ENCODE measurements at places on chromosomes 2 and 18.

GRCh38 chr18:8989855-8990254 lies 112.6 kb upstream of the NDUFV2 start:
- no peak for DNase-seq

DNA sequence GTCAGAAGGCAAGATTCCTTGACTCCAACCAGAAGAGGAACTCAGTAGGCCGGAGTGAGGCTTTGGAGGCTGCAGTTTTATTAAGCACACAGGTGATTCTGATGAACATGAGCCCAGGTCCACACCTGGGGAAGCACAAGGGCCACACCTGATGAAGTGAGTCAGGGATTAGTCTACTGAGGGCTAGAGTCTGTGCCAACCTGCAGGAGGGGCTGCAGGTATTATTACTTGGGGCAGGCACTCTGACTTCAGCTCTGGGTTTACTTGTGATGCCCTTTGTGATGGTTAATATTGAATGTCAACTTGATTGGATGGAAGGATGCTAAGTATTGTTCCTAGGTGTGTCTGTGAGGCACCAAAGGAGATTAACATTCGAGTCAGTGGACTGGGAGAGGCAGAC lies 75.2 kb upstream of the ZCCHC2 start:
- DNase-seq, result no peak

- no peak for DNase-seq
Measured at GRCh38 chr2:24228470-24228869, 53.6 kb downstream of the FAM228A start.

- DNase-seq, result no peak
Measured at GRCh38 chr2:32806857-32807256, 139.9 kb upstream of the LTBP1 start.

DNA sequence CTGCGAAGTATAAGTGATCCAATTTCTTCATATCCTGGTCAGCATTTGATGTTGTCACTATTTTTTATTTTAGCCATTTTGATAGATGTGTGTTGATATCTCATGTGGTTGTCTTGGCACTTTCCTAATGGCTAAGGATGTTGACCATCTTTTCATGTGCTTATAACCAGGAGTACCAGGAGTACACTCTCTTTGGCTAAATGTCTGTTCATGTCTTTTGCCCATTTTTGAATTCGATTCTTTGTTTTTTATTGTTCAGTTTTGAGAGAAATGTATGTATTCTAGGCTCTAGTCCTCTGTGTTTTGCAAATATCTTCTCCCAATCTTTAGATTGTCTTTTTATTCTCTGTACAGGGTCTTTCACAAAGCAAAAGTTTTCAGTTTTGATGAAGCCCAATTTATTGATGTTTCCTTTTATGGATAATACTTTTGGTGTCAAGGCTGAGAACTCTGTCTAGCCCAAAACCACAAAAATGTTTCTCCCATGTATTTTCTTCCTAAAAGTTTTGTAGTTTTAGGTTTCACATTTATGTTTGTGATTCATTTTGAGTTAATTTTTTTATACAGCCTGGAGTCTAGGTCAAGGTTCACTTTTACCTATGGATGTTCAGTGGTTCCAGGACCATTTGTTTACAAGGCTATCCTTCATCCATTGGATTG lies 65.4 kb downstream of the SDC1 start:
- DNase-seq, result no peak

DNA sequence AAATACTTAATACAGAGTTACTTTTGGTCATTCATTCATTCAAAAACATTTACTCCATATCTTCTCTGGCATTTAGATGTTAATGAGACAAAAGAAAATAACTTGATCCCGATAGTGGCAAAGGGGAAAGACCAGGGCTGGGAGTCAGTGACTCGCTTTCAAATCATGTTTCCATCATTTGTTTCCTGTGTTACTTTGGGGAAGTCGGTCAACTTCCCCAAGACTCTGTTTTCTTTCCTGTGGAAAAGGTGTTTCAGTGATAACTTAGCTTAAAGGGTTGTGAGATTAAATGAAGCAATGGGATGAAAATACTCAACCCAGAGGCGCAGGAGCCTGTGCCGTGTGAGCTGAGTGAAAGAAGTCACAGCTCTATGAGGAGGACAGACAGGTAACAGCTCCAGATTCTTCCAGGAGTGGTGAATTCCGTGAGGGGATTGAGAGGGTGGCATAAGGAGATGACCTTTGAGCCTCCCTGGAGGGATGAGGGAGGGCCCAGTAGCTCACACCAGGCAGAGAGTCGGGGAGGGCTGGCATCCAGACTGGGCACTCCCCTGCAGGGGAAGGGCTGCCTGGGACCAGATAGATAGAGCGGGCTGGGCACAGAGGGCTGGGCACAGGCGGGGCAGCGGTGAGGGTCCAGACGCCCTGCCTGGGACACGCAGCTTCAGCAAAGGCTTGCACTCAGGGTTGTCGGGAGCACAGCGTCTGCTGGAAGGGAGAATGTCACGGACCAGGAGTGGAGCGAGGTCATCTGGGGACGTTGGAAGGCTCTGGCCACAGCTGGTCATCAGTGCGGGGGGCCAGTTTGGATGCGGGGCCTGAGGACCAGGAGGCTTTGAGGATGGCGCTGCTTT lies 70.1 kb downstream of the TSHZ1 start:
- DNase-seq, result no peak

DNA sequence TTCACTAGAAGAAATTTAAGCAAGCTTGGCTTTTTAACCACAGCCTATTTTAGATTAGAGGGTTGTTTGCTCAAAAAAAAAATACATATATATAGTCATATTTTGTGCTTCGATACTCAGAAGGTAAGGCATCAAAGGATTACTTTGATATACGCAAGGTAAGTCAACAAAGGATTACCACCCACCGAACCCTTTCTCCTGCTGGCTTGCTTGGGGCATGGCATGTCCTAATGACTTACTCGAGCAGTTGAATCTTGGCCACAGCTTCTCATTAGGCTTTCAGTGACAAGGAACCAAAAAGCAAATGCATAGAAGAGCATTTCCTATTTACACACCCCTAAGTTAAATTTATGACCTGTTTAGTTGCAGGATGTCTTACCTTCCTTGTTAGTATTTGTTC lies 295.7 kb downstream of the AGAP1 start:
- no peak for DNase-seq

DNA sequence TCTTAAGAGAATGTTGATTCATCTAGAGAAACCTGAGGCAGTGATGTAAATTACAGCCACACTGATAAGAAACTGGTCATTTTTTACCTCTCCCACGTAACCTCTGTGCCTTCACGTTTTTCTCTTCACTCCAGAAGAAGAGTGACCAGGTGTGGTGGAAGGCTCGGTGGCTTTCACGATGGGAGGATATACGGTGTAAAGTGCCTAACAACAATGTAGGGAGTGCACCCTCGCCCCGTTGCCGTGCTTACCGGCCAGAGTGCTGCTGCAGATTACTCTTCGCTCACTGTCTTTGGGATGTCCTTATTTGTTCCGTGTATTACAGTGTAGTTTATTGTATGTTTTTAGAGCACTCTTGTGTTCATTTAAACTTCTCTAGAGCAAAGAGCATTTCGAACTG lies 46.5 kb downstream of the NCK2 start:
- DNase-seq, result no peak

- no peak for DNase-seq
Measured at GRCh38 chr2:101985101-101985792, 6.5 kb upstream of the IL1R2 start.

DNA sequence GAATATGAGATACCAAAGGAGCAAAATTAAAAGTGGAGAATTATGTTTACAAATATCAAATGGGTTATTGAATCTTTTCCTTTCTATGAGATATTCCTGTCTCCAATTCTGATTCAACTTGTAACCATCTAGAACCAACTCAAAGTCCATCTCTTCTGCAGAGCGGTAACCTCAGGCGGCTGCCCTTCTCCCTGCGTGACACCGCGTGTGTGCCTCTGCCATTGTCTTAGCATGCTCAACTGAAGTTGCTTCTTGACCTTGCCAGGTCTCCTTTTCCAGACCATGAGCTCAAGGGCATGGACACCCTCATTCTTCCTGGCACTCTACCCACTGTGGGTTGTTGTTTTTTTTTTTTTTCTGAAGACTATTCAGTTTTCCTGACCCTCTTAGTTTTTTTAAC lies 104.0 kb upstream of the FOSL2 start:
- no peak for DNase-seq

DNA sequence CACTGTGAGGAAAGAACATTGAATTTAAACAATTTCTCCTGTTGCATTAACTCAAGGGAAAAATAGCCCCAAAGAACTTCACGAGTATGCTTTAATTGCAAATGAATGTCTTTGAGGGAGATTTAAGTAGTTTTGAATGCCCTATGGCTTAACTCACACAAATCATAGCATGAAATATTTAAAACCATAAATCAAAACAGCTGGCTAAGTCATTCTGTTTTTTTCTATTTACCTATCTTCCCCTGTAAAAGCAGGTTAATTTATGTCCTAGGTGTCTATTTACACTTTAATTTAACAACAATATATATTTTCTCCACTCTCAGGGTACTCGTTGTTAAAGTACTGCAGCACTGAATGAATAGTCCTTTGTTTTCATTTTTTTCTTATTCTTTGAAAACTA lies 118.8 kb upstream of the PIEZO2 start:
- DNase-seq, result no peak
